Stimulated activated CD8-positive, alpha-beta memory T cell treated with anti-CD3 and anti-CD28 coated beads, Interleukin-7, amount 100 ng/mL, for 1 hour (primary cell): ENCODE measurements at places on chromosomes 3 and 15.

- DNase-seq, result no peak
These were observed 557 bp downstream of the ELL3 start for GRCh38 chr15:43776101-43776717.

DNA sequence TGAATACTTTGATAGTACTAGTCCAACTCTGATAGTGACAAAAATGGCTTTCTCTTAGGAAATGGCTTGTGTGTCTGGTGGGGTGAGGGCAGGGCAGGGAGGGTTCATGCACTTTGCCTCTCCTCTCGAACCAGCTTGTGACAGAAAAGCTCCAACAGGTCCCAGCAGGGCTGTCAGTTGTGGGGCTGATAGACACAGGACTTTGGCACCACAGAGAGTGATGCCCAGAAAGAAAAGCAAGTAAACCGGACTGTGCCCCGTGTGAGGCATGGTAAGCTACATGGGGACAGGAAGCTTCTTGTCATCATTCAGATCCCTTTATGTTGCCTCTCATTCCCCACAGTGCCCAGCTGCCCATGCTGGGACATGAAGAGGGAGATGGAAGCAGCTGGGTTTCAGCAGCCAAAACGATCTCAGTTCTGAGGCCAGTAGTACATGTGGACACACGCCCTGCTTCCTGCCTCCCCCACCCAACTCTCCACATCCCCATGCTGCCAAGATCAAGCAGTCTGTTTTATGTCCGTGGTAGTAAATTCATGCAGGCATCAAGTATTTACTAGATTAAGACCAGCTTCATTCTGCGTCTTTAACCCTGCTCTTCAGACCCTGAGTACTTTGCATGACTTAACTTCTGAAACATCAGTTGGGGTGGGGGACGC, 29.7 kb upstream of the LIPC start:
- DNase-seq, result no peak

DNA sequence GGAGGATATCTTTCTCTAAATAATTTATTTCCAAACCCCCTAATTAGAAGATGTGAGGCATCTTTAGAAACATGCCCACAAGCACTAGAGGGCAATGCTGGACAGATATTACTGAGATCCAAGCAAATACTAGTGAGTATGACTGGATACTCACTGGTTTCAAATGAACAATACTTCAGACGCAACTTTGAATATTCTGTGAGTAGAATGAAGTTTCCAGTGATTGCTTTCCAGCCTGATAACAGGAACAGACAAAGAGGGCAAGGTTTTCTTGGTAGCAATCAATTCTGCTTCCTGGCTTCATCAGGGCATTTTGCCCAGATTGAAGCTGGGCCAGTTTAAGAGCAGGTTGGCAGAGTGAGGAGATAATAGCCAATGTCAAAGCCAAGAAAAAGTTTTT, 442.6 kb upstream of the PDZRN3 start:
- DNase-seq, result no peak

DNA sequence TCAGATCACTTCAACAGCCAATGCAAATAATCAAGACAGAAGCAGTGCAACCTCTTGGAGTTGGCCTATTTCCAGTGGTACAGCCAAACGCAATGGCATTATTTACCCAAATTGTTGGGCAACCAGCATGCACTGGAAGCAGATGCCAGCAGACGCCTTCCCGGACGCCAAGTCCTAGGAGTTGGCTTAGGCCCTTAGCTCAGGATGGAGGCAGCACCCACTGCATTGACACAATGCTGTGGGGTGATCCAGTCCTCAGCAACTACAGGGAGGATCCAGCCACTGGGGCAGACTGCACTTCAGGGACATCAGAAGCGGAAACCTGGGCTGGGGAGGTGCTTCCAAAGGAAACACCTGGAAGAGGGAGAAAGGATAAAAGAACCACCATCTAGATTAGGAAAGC, 290.4 kb downstream of the FAM43A start:
- no peak for DNase-seq

DNA sequence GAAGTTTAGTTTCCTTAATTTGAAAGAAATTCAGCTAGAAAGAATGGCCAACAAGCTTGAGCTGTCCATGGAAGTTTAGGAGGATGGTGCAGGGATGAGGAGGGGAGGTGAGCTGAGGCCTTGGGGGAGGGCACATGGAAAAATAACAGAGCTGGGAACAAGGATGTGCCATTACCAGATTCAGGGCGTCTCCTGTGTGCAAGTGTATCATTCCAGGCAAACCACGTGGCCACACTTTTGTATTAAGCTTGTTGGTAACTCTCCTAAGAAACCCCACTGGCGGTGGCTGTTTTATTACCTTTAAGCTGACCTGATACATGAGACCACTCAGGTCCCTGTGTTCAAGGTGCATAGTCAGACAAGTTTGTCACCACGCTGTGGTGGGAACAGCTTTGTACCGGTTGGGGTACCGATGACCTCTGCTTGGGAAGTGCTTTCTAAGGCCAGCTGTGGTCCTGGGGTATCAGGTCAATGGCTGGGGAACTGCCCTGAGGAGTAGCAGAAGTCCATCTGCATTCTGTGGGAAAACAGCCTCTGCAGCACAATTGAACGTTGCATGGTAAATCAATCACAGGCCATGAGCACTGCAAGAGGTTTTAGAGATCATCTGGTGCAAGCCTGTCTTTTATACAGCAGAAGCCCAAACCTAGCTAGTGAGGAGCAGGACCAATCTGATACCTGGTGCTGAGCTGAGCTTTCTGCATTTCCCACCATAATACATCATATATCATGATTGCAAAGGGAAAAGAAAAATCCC, 235.5 kb downstream of the THSD4 start:
- DNase-seq, result no peak

GRCh38 chr3:143963946-143964345, 7.7 kb upstream of the DIPK2A start:
- DNase-seq, result no peak

GRCh38 chr3:87333393-87333892, 57.1 kb upstream of the POU1F1 start:
- no peak for DNase-seq

GRCh38 chr3:18469775-18470174, 44.6 kb upstream of the SATB1 start:
- DNase-seq, result no peak

DNA sequence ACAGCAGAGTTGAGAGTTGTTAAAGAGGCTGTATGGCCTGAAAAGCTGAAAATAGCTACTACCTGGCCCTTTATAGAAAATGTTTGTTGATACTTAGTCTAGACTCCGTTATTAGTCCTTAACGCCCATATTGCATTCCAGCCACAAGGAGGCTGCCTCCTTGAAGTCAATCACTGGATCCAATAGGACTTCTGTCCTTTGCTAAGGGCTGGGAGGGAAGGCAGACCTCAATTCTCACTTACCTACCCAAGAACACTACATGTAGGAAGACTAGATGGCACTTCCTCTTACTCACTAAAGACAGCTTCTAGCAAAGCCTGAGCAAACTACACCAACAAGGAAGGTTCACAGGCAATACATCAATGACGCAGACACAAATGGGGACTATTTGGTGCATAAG, 139.5 kb upstream of the HACD2 start:
- no peak for DNase-seq
